ENCODE measurements at places on chromosomes 16 and 17. TPM values are rescaled to one million over a fixed set of nuclear protein-coding genes. Genes with fewer than 3 reads are reported as not detected.

DNA sequence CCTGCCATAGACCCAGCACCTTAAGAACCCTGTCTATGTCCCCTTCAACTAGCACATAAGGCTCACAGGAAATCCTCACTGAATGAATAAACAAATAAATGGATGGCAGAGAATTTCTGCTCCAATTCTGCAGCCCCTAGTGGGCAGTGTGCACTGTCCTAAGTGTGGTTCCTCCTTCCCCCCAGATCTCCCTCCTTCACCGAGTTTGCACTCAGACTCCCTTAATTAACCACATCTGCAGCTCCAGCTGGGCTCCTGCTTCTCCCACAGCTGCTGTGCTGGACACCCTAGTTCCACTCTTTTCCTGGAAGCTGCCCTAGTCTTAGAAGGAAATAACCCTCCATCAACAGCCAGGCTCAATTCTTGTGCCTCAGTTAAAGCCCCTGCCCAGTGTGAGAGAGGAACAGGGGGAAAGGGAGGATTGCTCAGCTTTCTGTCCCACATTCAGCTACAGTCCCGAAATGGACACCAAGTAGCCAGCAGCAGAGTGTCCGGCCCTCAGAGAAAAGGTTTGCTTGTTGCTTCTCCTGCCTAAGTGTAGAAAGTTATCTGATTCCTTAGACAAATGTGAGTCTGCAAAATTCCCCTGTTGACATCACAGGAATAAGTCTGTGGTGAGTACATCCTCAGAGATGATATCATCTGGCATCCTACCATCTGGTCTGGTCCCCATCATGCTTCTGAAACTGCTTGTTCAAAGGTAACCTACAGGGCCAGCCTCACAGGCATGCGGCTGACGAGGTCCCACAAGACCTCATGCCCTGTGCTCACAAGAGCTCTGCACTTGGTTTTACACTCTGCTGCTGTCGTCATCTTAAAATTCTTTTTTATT, 12.3 kb downstream of the LRRC3C start:
- no peaks in the 10 kb centered on the region for H3K27me3 ChIP-seq
- H3K4me3 ChIP-seq, result no peak overlapping the region

- no peaks in the 10 kb centered on the region for H3K36me3 ChIP-seq
- H3K4me1 ChIP-seq, result peaks cover 7% of the 10 kb centered on the region
- no peak within 1 kb of the TSS for H3K4me3 ChIP-seq
Observed at GRCh38 chr17:74892974-74893911, at the start of gene FADS6. Gene FADS6, minus strand, starts transcription at chr17:74893633. Its CDS starts 38 bp downstream, at chr17:74893595.

RRAD gene
- 17.1 TPM for total RNA-seq

KRTAP4-16 gene
- total RNA-seq, result not detected

KRT13 gene
- 6.4 TPM for total RNA-seq

DNA sequence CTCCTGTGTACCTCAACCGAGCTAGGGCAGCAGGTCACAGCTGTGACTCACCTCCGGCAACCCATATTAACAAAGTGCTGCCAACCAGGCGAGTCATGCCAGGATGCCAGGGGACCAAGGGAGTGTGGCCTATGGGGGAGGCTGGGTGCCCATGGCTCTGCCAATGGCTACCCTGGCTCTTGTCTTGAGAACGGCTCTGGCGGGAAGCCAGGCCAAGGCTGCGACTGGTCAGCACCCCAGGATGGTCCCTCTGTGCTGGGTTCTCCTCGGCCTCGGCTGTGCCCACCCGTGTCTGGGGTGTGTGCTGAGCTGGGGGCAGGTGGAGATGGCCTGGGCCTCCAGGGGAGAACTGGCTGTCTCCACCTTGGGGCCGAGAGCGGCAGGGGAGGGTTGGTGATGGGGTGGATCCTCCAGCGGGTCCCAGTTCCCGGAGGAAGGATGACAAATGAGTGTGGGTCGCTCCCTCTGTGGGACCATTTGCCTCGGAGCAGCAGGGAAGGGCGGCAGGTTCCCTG, 75.8 kb downstream of the MRC2 start:
- peak; percentile 33 for DNase-seq
- H3K4me1 ChIP-seq, result no peaks in the 10 kb centered on the region
- H3K27me3 ChIP-seq, result no peaks in the 10 kb centered on the region
- peak overlapping the region; percentile 58 for H3K4me3 ChIP-seq
- H3K36me3 ChIP-seq, result no peaks in the 10 kb centered on the region
- peak overlapping the region; percentile 68 for H3K27ac ChIP-seq

GRCh38 chr17:4032738-4033137, 68.5 kb upstream of the ATP2A3 start:
- no peak overlapping the region for H3K4me3 ChIP-seq
- H3K27me3 ChIP-seq, result no peaks in the 10 kb centered on the region
- H3K27ac ChIP-seq, result no peak overlapping the region
- no peaks in the 10 kb centered on the region for H3K36me3 ChIP-seq
- no peaks in the 10 kb centered on the region for H3K4me1 ChIP-seq
- DNase-seq, result no peak

- no peak overlapping the region for H3K27ac ChIP-seq
- H3K36me3 ChIP-seq, result no peaks in the 10 kb centered on the region
- no peak overlapping the region for H3K4me3 ChIP-seq
- H3K27me3 ChIP-seq, result no peaks in the 10 kb centered on the region
- peak; percentile 58 for DNase-seq
Observed at GRCh38 chr17:78112518-78113471, 15.8 kb downstream of the TMC6 start.

IRX6 gene
- total RNA-seq, result not detected

GRCh38 chr16:6146356-6146755, 1048.8 kb upstream of the EEF2KMT start:
- H3K4me1 ChIP-seq, result no peaks in the 10 kb centered on the region
- H3K36me3 ChIP-seq, result no peaks in the 10 kb centered on the region
- no peaks in the 10 kb centered on the region for H3K27me3 ChIP-seq
- no peak for DNase-seq
- H3K4me3 ChIP-seq, result no peak overlapping the region

- no peaks in the 10 kb centered on the region for H3K36me3 ChIP-seq
- no peaks in the 10 kb centered on the region for H3K4me1 ChIP-seq
- no peaks in the 10 kb centered on the region for H3K27me3 ChIP-seq
- H3K4me3 ChIP-seq, result no peak overlapping the region
- H3K27ac ChIP-seq, result no peak overlapping the region
Observed at GRCh38 chr17:69723741-69724140, 309.2 kb downstream of the MAP2K6 start.

KRTAP4-3 gene
- total RNA-seq, result not detected

CTRL gene
- total RNA-seq, result not detected

GRCh38 chr16:15650698-15651171, 690 bp downstream of the NDE1 start:
- H3K27me3 ChIP-seq, result no peaks in the 10 kb centered on the region
- no peaks in the 10 kb centered on the region for H3K4me1 ChIP-seq
- peak; percentile 52 for DNase-seq
- H3K4me3 ChIP-seq, result peak overlapping the region; percentile 76

ELMO3 gene
- total RNA-seq, result not detected

DNA sequence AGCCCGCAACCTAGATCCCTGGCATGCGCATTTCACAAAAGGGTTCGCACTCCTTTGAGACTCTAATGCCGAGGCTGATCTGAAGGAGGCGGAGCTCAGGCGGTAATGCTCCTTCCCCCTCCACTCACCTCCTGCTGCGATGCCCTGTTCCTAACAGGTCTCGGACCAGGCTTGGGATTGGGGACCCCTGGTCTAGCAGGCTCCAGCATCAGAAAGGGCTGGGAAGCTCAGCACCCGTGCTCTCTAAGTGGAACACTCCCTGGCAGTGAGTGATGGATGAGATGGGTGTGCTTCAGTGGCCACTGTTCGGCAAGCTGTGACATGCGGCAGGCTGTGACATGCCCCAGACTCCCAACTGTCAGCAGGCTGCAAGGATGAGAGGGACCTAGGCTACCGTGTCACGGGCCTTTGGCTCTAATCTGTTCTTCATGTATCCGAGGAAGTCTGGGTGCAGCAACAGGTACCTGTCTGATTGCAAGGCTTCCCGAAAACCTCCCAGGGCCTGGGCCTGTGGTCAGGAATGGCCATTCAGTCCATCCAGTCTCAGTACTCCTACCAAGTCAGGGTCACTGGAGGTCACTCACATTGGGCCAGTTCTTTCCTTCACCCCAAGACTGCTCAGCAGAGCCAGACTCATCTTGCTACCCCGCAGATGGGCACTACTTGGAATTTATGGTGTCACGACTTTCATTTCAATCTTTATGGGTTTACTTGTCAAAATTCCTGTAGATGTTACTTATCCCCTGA, 1.3 kb upstream of the ST6GALNAC2 start:
- H3K4me3 ChIP-seq, result no peak overlapping the region
- no peak overlapping the region for H3K27ac ChIP-seq
- no peaks in the 10 kb centered on the region for H3K36me3 ChIP-seq
- peaks cover 5% of the 10 kb centered on the region for H3K27me3 ChIP-seq
- H3K4me1 ChIP-seq, result no peaks in the 10 kb centered on the region

KRTAP2-1 gene
- not detected for total RNA-seq

BIRC5 gene
- total RNA-seq, result not detected

SCARF1 gene
- 4.4 TPM for total RNA-seq

NEUROD2 gene
- total RNA-seq, result not detected

CD7 gene
- total RNA-seq, result 4.1 TPM

GRCh38 chr16:59684911-59685310, 950.8 kb upstream of the GOT2 start:
- no peaks in the 10 kb centered on the region for H3K4me1 ChIP-seq
- H3K4me3 ChIP-seq, result no peak overlapping the region
- H3K27me3 ChIP-seq, result no peaks in the 10 kb centered on the region
- DNase-seq, result no peak
- H3K27ac ChIP-seq, result no peak overlapping the region

TMEM107 gene
- total RNA-seq, result 29.0 TPM

GRCh38 chr17:78795861-78796516, 13.9 kb upstream of the CYTH1 start:
- H3K36me3 ChIP-seq, result no peaks in the 10 kb centered on the region
- DNase-seq, result no peak
- H3K4me3 ChIP-seq, result no peak overlapping the region
- H3K27me3 ChIP-seq, result no peaks in the 10 kb centered on the region

GRCh38 chr16:65789161-65789945, 577.1 kb upstream of the CDH5 start:
- no peaks in the 10 kb centered on the region for H3K36me3 ChIP-seq
- no peaks in the 10 kb centered on the region for H3K27me3 ChIP-seq
- no peaks in the 10 kb centered on the region for H3K4me1 ChIP-seq

MATCAP1 gene
- 35.4 TPM for total RNA-seq

- no peaks in the 10 kb centered on the region for H3K36me3 ChIP-seq
- no peak for DNase-seq
- H3K4me3 ChIP-seq, result no peak overlapping the region
- no peak overlapping the region for H3K27ac ChIP-seq
- H3K4me1 ChIP-seq, result no peaks in the 10 kb centered on the region
Observed at GRCh38 chr17:30296499-30297080, 4.8 kb upstream of the BLMH start.

DNA sequence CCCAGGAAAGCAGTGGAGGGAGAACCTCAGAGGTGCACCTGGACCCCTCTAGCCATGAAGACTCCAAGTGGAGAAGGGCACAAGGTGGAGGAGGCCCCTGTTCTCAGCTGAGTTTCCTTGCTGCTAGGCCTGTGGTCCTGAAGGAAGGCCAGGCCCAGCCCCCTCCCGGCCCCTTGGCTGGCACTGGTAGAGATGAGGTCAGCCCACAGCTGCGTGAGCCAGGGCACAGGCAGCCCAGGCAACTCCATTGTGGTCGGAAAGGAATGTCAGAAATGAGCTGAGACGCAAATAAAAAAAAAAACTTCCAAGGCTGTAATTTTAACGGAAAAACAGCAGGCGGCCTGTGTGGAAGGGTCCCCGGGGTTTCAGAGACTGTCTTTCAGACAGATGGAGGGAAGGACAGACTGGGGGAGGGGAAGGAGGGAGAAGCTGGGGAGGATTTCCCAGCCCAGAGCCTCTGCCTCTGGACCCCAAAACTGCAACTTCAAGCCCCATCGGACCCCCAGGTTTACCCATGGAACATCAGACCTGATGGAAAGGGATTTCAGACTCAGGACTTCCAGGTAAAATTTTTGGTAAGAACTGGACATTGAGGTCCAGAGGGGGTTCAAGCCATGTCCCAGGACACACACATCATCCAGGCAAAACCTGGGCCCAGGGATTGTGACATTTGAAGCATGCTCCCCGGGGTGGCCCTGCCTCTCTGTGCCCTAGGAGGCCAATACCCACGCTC, 25.6 kb upstream of the MRPS23 start:
- no peak overlapping the region for H3K4me3 ChIP-seq
- no peaks in the 10 kb centered on the region for H3K27me3 ChIP-seq
- peaks cover 30% of the 10 kb centered on the region for H3K4me1 ChIP-seq
- peak; percentile 86 for DNase-seq
- H3K27ac ChIP-seq, result peak overlapping the region; percentile 93

- no peaks in the 10 kb centered on the region for H3K36me3 ChIP-seq
- no peak overlapping the region for H3K27ac ChIP-seq
- H3K27me3 ChIP-seq, result no peaks in the 10 kb centered on the region
- H3K4me3 ChIP-seq, result no peak overlapping the region
Observed at GRCh38 chr16:21523411-21524067, 75.8 kb upstream of the METTL9 start.

DNA sequence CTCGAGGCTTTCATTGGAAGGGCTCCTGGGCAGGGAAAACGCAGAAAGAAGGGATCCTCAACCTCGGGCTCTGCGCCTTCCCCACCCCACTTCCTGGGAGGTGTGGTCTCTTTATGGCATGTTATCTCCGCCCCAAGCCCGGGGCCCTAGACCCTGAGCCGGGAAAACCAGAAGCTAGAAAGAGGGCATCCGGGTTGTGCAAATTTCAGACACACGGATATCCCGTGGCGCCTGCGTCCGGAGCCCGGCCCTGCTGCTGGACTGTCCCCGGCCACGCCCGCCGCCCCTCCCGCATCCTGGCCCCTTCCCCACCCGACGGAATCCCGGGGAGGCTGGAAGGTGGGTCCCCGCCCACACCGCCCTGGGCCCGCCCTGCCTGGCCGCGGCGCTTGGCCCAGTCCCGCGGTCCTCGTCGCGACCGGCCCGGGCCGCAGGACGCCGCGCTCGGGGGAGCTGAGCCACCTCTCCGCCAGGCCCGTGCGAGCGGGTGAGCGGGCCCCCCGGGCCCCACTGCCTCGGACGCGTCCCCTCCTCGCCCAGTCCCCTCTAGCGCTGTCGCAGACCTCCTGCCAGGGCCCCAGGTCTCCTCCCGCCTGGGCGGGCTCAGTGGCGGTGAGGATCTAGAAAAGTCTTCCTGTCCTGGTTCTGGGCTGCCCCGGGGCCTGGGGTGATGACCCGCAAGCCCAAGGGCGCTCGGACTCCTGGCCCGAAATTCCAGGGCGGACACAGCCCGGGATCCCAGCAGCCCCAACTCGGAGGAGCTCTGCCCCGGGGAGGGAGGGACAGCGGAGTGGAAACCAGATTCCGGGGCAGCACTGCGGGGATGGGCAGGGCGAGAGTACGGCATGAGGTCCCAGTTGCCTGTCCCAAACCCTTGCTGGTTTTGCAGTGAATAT, at the start of gene SLC16A5:
Gene SLC16A5, plus strand, starts transcription at position 397 of the 896 bp plus-strand sequence. CDS start 5,683 bp downstream, outside the sequence.
- DNase-seq, result peak; percentile 90
- no peaks in the 10 kb centered on the region for H3K27me3 ChIP-seq
- H3K4me1 ChIP-seq, result peaks cover 7% of the 10 kb centered on the region
- H3K36me3 ChIP-seq, result no peaks in the 10 kb centered on the region
- H3K27ac ChIP-seq, result peak within 1 kb of the TSS; percentile 79
- H3K4me3 ChIP-seq, result peak within 1 kb of the TSS; percentile 42

GRCh38 chr16:54633943-54634362, 296.7 kb upstream of the IRX5 start:
- no peaks in the 10 kb centered on the region for H3K36me3 ChIP-seq
- no peak for DNase-seq
- H3K4me3 ChIP-seq, result no peak overlapping the region
- H3K27ac ChIP-seq, result no peak overlapping the region
- no peaks in the 10 kb centered on the region for H3K27me3 ChIP-seq

Measured in uterus (tissue), 4 donors.